Erythroblast (primary cell): ENCODE measurements at places on chromosomes 7 and 10.
A peak's percentile ranks its signal among the peaks of the same experiment; 100 is the strongest.

GRCh38 chr10:48502791-48503190 lies 102.1 kb downstream of the ARHGAP22 start:
- DNase-seq: no peak

- no peak for DNase-seq
These were observed 56.4 kb upstream of the PMPCB start for GRCh38 chr7:103240806-103241205.

DNA sequence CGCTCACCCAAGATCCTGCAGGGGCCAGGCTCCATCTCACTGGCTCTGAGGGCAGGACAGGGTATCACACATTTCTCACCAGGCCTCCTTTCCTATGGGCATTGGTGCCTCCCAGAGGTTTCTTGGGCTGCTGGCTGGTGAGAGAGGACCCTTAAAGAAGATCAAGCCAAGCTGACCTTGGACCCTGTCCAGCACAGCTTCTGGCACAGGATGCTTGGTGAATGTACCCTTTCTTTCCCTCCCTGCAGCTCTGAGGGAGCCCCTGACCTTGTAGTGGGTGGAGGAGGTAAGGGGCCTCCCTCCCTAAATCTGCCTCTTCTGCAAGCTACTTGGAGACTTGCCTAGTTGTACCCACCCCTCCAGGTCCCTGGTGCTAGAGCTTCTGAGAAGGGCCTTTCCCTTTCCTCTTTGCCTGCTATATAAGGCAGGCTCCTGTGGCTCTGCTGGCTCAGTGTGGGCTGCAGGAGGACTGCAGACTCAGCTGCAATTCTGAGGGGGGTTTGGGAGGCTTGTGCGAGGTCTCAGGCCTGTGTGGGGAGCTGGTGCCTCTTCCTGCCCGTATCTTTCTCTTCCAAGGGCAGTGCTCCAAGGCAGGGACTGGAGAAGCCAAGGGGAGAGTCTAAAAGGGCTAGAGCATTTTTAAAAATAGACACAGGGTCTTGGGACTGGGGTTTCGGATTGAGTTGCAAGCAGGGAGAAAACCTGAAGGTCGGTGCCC lies 11.7 kb upstream of the TRIM8 start:
- peak; percentile 15 for DNase-seq

GRCh38 chr7:6277476-6277875 lies 5.1 kb upstream of the CYTH3 start:
- DNase-seq: no peak

DNA sequence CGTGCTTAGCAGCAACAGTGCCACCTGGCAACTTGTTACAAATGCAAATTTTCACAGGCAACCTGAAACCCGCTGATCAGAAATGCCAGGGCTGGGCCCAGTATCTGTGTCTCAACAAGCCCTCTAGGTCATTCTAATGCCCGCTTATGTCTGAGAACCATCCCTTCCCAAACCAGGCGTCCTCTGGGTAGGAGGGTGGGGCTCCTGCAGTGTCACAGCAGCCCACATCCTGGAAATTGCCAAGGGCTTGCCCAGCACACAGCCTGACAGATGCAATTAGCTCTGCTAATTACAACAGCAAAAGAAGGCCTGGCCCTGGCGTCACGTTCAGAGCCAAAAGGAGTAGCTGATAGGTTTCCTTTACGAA lies 15.9 kb downstream of the ITPRIP start:
- DNase-seq: no peak

GRCh38 chr10:132708441-132708840 lies 77.5 kb downstream of the NKX6-2 start:
- no peak for DNase-seq

DNA sequence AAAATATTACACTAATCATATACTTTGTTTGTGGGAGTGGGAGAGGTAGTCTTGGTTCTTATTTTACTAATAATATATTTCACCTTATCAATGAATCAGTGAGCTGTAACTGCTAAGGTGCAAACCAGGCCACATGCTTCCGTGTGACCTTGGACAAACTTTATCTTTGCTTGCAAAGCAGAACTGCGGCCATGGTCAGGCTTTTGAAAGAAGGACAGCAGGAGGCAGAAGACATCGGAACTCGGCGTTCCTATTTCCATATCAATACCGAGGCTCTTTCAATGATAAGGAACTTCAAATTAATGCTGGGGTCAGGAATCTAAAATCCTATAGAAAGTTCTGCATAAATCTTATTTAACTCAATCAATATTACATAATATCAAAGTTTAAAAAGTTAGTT lies 491.9 kb upstream of the PFKP start:
- DNase-seq: no peak

DNA sequence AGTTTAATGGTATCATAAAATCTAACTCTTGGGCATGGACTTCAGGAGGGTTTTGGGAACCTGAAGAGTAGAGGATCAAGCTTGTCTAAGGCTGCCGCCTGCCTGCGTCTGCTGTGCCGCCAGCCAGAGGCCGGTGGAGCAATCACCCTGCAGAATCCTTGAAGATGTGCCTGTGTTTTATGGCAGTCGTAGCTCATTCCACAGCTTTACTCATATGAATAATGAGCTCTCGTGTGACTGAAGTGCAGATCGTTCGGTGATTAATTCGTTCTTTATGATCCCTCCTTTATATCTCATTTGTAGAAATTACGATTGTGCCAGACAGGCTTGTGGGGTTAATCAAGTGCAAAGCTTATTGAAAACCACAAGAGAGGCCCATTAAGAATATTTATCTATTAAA lies 100.8 kb downstream of the ACTR3B start:
- no peak for DNase-seq

DNA sequence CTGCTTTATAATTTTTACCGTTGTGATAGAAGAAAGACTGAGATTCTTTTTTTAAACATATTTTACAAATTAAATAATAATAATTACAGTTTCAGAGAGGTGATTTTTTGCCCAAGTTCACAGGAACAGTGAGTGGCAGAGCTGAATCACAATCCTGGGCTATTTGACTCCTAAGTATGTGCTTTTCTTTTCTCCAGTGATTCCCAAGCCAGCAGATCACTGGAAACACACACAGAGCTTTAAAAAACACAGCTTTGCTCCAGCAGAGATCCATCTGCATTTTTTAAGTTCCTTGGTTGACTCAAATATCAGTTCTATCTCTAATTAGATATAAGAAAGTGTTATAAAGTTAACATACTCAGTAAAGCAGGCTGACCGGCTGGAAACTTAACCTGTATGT lies 69.0 kb downstream of the AHR start:
- no peak for DNase-seq

GRCh38 chr10:101311185-101312066 lies 42.5 kb upstream of the BTRC start:
- no peak for DNase-seq

DNA sequence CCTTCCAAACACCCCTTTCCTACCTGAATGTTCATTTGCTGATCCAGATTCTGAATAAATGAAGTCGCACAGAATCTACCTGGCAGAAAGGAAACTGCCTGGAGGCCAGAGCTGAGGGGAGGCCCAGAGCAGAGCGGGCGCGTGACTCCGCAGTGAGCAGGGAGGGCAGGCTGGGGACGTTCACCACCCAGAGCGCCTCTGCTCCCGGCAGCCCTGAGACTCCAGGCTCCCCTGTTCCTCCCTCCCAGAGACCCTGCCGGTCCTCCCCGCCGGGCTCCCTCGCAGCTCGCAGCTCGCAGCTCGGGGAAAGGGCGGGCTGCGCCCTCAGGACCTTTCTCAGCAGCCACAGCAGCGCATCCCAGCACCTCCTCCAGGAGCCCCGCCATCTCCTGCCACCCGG lies 176.7 kb upstream of the ZNF32 start:
- DNase-seq: no peak

- no peak for DNase-seq
These were observed 74.4 kb upstream of the EFCAB10 start for GRCh38 chr7:105655500-105656380.

GRCh38 chr7:136971776-136972175 lies 103.3 kb downstream of the CHRM2 start:
- no peak for DNase-seq

- DNase-seq: no peak
These were observed 162.2 kb downstream of the ELMO1 start for GRCh38 chr7:37286454-37286832.

DNA sequence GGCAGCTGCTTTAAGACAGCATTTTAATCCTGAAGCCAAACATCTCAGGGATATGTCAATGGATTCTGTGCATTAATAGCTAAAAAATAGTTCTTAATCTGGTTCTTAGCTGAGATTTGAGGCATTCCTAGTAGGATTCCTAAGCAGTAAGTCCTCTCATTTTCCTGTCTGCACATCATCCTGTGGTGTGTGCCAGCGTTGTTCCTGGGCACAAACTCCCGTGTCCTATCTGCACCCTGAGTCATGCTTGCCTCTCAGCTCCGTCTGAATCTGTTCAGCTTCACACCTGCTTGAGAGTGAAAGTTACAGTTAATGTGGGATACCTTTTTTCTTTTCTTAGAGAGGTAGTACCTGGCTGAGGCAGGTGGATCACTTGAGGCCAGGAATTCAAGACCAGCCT lies 19.5 kb downstream of the BAG3 start:
- no peak for DNase-seq

GRCh38 chr7:14275356-14275755 lies 285.9 kb upstream of the ETV1 start:
- no peak for DNase-seq

- DNase-seq: no peak
These were observed 63.0 kb downstream of the FAS start for GRCh38 chr10:89053555-89053954.

DNA sequence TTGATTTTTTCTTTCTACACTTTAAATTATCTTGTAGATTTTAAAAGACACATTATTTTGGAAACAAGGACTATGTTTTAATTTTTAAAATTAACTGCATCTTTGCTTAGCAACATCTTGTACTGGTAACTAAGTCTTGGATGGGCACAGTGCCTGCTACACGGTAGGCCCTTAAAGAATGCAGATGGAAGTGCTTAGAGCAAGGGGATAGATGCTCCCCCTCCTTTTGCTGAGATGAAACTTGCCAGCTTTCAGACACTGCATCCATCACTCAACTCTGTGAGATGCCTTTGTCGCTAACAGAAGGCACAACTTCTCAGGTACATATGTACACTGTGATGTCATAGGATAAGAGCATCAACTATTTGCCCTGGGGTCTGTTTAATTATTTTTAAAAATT lies 103.9 kb downstream of the LRRC18 start:
- no peak for DNase-seq

DNA sequence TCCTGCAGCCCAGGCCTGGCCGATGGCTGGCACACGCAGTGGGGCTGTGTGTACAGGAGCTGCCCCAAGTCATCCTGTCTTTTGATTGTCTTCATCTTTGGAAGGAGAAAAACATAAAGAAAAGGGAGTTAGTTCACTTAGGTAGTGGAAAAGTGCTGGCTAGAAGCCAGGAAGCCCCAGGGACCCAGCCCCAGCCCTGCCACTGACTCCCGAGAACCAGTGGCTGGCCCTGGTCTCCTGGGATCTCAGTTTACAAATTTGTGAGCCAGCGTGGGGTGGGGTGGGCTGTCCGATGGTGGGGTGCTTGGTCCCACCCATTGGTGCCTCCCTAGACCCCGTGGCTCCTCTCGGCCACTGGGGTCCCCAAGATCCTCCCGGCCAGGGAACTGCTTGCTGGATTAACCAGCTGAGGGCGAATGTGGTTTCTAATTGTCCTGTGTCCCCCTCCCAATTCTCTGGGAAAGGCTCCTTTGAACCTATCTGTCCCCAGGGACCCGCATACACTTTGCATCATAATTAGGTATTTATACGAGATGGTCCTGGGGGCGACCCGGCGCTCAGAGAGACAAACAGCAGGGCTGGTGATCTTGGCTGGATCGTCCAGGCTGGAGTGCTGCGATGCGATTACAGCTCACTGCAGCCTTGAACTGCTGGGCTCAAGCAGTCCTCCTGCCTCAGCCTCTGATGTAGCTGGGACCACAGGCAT lies 16.3 kb upstream of the CHST12 start:
- no peak for DNase-seq

- peak; percentile 79 for DNase-seq
These were observed 517 bp downstream of the ITGB1 start for GRCh38 chr10:32957341-32958084.

DNA sequence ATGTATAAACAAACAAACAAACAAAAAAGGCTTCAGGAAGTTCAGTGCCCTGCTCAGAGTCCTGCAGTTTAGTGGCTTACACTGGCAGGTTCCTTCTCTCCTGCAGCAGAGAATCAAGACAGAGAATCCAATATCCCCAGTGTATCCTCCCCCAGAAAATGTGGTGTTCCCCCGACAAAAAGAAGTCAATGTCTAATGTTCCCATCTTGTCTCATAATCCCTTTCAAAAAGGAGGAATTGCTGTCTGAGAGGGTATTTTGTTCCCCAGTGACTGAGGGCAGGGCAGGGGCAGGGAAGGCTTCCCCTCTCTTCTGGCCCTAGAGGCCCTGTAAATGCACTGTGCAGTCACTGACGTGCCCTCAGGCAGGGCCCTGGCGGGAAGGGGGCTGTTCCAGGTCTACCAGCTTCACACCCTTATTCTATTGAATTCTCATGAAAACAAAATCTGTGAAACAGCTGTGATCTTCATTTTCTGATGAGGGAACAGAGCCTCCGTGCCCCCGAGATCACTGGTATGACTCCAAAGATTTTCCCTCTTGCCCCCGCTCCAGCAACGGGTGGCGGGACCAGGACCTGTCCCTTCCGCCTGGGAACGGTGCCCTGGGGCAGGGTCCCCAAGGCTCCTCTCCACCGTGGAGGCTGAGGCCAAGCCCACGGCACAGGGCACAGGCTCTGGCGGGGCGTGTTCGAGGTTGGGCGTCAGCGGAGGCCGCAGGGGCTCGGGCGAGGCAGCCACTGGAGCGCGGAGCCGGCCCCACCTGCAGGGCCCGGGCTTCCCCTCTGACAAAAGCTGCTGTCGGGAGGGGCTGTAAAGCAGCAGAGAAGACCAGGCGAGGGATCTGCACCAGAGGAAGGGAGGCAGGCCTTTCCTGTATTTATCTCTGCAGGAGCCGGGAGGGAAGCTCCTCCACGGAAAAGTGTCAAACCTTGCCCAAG lies 13.4 kb upstream of the WDFY4 start:
- no peak for DNase-seq

DNA sequence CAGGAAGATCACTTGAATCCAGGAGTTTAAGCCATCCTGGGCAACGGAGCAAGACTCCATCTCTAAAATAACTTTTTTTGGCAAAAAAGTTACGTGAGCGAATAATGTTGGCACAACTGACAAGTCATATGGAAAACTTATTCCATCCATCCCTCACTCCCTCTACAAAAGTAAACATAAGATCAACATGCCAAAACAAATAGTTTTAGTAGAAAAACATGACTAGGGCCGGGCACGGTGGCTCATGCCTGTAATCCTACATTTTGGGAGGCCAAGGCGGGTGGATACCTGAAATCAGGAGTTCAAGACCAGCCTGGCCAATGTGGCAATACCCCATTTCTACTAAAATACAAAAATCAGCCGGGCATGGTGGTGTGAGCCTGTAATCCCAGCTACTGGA lies 25.6 kb downstream of the SLC25A16 start:
- no peak for DNase-seq

GRCh38 chr10:3006093-3006492 lies 61.3 kb upstream of the PFKP start:
- no peak for DNase-seq

GRCh38 chr10:125605167-125605566 lies 77.8 kb downstream of the TEX36 start:
- DNase-seq: peak; percentile 78

- DNase-seq: no peak
These were observed 209.3 kb upstream of the FRMD4A start for GRCh38 chr10:14540062-14540461.
